ENCODE measurements at places on chromosomes 5 and 9. TPM values are rescaled to one million over a fixed set of nuclear protein-coding genes. Genes with fewer than 3 reads are reported as not detected.
A peak's percentile ranks its signal among the peaks of the same experiment; 100 is the strongest.

DNA sequence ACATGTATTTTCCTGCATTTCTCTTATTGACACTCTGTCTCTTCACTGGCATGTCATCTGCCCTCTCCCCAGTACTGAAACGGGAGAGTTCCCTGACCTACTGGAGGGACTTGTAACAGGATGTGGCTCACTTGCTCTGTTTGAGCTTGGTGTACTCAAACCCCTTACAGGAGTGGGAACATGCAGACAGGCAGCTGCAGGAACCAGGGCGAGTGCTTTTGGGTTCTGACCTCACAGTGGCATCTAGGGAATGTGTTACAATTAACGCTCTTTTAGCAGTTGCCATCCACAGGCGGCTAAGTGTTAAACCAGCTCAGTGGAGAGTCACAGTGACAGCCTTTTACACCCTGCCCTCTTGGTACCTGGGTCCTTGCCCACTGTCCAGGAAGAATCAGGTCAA lies 300.3 kb upstream of the GRAMD2B start:
- DNase-seq = no peak

- DNase-seq = no peak
Measured at GRCh38 chr9:133958756-133959155, 33.4 kb downstream of the VAV2 start.

FGD3 gene
- 0.80 TPM for total RNA-seq

DNA sequence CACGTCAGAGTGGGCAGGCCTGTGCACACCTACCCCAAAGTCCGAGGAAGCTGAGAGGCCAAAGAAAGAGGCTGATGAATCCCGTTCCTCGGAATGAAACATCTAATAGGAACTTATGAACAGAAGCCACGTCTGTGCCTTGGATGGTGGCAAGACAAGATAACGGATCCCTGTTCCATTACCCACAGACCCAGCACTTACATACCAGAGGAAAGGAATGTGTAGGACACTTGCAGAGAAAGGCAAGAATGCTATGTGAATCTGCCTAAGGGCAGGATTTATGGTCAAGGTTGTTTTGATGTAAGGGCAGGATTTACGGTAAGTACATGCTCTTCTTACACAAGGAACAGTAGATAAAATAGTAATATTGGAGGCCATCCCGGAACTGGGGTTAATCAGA lies 93.2 kb downstream of the WDR41 start:
- no peak for DNase-seq

GRCh38 chr9:26673261-26673660 lies 219.3 kb downstream of the CAAP1 start:
- DNase-seq = no peak

LCN10 gene
- not detected for total RNA-seq

PCDHGA9 gene
- total RNA-seq = 0.15 TPM

SLIT3 gene
- 26.4 TPM for total RNA-seq

- no peak for DNase-seq
Measured at GRCh38 chr5:68953231-68953874, 140.5 kb upstream of the SLC30A5 start.

- peak; percentile 50 for DNase-seq
Measured at GRCh38 chr5:140041492-140042392, 1.4 kb downstream of the NRG2 start.

All from Panc1 (cell line).